AG09309 (cell line): ENCODE measurements at places on chromosomes 7 and 10.

DNA sequence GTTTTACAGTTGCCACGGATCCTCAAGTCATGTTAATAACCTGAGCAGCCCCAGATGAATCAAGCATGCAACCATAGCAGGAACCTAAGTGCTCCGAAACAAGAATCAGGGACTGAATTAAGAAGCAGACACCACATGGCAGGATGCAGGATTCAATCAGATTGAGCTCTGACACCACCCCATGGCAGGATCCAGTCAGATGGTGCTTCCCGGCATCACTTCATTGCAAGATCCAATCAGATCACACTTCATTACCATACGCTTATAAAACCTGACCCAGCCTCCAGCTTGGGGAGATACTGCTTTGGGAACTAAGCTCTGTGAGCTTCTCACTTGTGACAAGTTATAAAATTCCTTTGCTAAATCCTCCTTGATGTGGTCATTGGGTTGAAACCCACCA is 55.3 kb downstream of the ABCB4 start:
- no peak for DNase-seq

GRCh38 chr10:60733517-60733822 is 44.8 kb upstream of the CDK1 start:
- no peak for DNase-seq

- no peak for DNase-seq
Measured at GRCh38 chr10:50362547-50363125, 111.3 kb upstream of the ASAH2 start.

DNA sequence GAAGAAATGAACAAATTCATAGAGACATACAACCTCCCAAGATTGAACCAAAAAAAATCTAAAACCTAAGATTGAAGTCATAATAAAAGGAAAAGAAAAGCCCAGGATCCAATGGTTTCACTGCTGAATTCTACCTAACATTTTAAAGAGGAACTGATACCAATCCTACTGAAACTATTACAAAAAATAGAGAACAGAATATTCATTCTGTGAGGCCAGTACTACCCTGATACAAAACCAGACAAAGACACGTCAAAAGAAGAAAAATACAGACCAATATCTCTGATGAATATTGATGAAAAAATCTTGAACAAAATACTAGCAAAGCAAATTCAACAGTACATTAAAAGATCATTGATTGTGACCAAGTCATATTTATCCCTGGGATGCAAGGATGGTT is 128.5 kb upstream of the STEAP1 start:
- no peak for DNase-seq

DNA sequence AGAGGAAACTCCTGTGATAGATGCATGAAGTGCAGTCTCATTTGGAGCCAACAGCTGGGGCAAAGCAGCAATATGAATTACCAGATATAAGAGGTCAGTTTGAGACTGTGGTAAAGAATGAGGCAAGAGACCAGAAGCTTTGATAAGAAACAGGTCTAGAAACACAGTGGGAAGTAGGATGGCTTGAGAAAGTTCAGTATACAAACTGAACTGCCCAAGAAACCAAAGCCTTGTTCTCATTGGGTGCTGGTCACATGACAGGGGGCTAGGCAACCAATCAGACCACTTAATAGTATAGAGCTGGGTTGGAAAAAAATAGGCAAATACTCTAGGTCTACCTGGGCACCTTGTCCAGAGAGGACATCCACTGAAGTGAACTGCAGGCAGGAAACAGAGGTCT is 46.2 kb upstream of the PLCE1 start:
- no peak for DNase-seq

DNA sequence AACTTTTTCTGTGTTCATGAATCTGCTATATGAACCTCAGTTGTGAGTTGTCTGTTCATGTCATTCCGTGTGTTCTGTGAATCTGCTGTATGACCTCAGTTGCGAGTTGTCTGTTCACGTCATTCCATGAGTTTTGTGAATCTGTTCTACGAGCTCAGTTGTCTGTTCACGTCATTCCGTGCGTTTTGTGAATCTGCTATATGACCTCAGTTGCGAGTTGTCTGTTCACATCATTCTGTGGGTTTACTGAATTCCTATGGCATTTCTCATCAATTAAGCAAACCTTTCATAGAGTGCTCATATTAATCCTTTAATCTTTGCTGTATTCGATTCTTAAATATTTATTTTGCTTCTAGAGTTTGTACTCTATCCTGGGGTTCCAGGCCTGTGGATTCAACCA is 150.6 kb downstream of the DIP2C start:
- no peak for DNase-seq

GRCh38 chr10:841535-841934 is 90.0 kb downstream of the LARP4B start:
- DNase-seq: no peak
